ENCODE measurements at places on chromosomes 3 and 15. TPM values are rescaled to one million over a fixed set of nuclear protein-coding genes. Genes with fewer than 3 reads are reported as not detected.

DNA sequence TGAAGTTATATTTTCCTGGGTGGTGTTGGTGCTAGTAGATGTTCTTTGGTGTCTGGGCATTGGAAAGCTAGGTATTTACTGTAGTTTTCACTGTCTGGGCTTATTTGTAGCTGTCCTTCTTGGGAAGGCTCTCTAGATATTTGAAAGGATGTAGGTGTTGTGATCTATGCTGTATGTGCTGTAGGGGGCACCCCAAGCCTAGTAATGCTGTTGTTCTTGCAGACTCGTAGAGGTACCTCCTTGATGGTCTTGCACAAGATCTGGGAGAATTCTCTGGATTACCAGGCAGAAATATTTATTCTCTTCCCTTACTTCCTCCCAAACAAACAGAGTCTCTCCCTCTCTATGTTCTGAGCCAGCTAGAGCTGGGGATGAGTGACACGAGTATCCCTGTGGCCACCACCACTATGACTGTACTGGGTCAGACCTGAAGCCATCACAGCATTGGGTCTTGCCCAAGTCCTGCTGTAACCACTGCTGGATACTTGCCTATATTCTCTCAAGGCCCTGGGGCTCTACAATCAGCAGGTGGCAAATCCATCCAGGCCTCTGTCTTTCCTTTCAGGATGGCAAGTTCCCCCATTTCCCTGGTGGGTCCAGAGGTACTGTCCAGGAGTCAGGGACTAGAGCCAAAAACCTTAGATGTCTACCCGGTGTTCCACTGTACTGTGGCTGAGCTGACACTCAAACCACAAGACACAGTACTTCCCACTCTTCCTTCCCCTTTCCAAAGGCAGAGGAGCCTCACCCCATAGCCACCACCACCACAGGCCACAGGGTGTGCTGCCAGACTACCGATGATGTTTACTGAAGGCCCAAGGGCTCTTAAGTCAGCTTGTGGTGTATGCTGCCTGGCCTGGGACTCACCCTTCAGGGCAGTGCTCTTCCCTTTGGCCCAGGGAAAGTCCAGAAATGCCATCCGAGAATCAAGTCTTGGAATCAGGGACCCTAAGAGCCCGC is 195.2 kb upstream of the DPPA4 start:
- DNase-seq = peak; percentile 83

DNA sequence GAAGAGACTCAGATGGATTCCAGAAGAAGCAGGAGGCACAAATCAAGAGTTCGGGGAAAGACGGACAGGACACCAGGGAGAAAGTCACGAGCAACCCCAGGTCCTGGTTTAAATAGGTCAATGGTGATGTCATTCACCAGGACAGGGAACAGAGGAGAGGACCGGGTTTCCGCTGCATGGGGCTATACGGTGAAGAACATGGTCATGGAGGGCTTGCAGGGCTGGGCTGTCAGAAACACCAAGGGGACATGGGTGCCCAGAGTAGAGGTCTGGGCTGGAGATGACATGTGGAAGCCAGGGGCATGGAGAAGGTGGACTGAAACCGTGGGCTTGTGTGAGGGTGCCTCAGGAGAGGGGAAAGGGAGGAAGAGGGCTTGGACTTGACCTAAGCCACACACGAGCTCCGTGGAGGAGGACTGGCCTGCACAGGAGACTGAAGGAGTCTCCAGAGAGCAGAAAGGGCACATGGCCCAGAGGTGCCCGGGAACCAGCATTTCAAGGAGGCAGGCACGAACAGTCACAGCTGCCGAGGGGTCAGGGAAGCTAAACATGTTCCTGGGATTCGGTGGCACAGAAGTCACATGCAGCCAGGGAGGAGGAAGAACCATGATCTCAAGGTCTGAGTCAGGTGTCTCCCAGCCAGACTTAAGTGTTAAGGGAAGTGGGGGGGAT is 54.2 kb upstream of the RPL32 start:
- DNase-seq = peak; percentile 20

- DNase-seq = peak; percentile 90
These were observed 630.8 kb upstream of the KCNMB2 start for GRCh38 chr3:177905173-177906125.

GRCh38 chr15:76576523-76577279 is 240.1 kb downstream of the ISL2 start:
- peak; percentile 55 for DNase-seq

- DNase-seq = no peak
These were observed 27.2 kb downstream of the TIMP4 start for GRCh38 chr3:12131351-12132090.

DNA sequence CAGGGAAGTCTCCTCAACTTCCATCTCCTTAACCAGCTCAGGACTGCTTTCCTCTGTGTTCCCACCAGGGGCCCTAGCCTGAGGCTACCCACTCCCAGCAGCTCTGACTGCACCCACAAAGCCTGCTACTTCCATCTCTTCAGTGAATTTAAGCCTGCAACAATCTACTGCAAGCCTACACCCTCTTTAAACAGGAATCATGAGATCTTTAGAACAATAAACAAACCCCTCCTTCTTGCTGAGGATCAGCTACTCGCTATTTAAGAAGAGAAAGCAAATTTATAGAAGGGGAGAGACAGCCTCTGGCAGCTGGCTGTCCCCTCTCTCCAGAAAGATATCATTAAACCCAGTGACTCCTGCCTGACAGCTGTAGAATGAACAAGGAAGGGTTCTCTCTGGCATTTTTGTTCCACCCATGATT is 51.9 kb downstream of the ARHGAP31 start:
- DNase-seq = peak; percentile 75

- peak; percentile 53 for DNase-seq
These were observed 34.2 kb downstream of the KAT2B start for GRCh38 chr3:20074226-20075063.

DNA sequence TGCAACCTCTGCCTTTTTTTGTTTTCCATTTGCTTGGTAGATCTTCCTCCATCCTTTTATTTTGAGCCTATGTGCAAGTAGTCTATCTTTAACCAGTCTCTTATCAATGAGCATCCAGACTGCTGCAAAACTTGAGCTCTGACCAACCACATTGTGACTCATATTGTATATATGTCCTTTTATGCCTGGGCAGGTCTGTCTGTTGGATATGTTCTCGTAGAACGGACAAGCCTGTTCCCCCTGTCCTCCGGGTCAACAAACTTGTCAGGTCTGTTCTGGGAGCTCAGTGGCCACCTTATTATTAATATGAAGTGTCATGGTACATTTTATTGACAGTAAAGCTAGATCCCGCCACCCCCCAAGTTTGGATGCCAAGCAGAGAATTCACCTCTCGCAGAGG is 252.9 kb upstream of the ST8SIA2 start:
- DNase-seq = no peak

DNA sequence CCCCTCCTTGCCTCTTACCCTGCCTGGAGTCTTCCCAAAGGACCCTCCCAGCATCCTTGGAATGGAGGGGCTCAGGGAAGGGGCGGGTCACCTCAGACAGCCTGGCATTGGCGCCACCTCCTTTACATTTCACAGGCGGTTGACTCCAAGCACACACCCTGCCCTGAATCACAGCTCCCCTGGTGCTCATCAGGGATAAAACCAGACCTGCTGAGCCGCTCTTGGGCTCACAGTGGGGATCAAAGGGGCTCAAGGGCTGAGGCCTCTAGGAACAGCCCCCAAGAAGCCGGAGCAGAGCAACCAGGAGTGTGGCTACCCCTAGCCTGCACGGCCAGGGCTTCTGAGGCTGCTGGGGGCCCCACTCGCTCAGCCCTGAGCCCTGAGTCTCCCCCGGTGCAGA is 16.6 kb downstream of the LINGO1 start:
- no peak for DNase-seq

GRCh38 chr3:77081240-77081661 is 41.4 kb downstream of the ROBO2 start:
- peak; percentile 67 for DNase-seq

- no peak for DNase-seq
These were observed 20.2 kb downstream of the TM6SF1 start for GRCh38 chr15:83127547-83128150.

- DNase-seq = no peak
These were observed 6.0 kb upstream of the FEZF2 start for GRCh38 chr3:62379321-62379798.

- no peak for DNase-seq
These were observed 32.3 kb downstream of the FSTL1 start for GRCh38 chr3:120418446-120418845.

DNA sequence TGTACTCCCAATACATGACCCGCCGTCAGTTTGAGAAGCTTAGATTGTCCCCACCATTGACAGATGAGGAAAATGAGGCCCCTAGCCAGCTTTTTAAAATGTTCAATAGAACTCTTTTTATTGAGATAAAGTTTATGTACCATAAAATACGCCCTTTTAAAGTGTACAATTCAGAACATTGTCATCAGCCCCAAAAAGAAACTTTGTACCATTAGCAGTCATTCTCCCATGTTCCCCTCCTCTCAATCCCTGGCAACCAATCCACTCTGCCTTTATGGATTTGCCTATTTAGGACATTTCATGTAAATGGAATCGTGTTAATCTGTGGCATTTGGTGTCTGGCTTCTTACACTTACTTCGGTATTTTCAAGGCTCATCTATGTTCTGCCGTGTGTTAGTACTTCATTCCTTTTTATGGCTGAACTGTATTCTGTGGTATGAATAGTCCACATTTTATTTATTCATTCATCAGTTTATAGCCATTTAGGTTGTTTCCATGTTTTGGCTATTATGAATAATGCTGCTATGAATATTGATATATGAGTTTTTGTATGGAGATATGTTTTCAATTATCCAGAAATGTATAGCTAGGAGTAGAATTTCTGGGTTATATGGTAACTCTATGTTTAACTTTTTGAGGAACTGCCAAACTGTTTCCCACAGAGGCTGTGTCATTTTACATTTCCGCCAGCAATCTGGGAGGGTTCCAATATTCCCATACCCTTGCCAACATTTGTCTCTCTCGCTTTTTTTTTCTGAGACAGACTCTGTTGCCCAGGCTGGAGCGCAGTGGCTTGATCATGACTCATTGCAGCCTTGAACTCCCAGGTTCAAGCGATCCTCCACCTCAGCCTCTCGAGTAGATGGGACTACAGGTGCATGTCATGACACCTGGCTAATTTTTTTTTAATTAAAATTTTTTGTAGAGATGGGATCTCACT is 15.3 kb upstream of the PTPN23 start:
- peak; percentile 76 for DNase-seq

GRCh38 chr15:85947021-85947420 is 132.7 kb upstream of the AGBL1 start:
- no peak for DNase-seq

DNA sequence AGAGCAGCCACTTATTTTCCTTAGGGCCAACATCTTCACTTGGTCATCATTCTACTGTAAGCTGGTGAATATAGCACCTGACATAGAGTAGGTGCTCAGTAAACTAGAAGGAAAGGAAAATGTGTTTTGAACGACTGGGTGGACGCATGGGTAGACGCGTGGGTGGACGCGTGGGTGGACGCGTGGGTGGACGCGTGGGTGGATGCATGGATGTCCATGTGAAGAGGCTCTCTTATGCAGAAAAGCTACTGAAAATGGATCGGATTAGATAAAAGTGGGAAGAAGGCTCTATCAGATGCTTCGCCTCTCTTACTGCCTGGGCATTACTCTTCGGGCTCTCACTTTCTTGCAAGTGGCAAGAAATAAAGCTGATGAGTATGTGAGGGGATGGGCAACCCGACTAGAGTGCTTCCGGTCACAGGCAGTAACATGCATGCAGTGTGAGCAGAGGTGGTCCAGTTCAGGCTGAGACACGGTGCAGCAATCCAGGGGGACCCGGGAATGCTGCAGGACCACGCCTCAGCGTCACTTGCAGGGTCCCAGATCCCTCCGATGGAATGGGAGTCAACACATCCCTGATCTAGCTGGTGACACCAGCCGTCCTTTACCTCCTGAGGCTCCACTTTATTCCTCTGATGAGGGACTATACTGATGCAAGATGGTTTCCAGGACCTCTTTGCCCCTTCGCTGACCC is 138.0 kb upstream of the MEF2A start:
- no peak for DNase-seq

GRCh38 chr3:71219744-71220638 is 363.5 kb downstream of the FOXP1 start:
- no peak for DNase-seq

DNA sequence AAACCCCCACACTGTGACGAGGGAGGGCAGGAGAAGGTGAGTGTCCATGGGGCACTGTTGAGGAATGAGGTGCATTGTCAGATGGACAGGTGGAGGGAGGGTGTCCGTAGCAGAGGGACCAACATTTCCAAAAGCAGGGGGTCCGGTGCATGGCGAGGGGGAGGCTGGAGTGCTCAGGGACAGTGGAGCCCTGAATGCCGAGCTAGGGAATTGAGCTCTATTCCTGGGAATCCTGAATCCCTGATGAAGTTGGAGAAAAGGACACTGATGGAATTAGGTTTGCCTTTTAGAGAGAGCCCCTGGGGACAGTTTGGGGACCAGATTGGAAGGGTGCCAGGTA is 7.9 kb upstream of the ANPEP start:
- no peak for DNase-seq

GRCh38 chr3:156253150-156253549 is 132.8 kb downstream of the KCNAB1 start:
- no peak for DNase-seq

GRCh38 chr15:42387603-42388002 is 28.3 kb downstream of the CAPN3 start:
- DNase-seq = no peak

GRCh38 chr3:20798666-20799065 is 612.7 kb upstream of the SGO1 start:
- DNase-seq = no peak

DNA sequence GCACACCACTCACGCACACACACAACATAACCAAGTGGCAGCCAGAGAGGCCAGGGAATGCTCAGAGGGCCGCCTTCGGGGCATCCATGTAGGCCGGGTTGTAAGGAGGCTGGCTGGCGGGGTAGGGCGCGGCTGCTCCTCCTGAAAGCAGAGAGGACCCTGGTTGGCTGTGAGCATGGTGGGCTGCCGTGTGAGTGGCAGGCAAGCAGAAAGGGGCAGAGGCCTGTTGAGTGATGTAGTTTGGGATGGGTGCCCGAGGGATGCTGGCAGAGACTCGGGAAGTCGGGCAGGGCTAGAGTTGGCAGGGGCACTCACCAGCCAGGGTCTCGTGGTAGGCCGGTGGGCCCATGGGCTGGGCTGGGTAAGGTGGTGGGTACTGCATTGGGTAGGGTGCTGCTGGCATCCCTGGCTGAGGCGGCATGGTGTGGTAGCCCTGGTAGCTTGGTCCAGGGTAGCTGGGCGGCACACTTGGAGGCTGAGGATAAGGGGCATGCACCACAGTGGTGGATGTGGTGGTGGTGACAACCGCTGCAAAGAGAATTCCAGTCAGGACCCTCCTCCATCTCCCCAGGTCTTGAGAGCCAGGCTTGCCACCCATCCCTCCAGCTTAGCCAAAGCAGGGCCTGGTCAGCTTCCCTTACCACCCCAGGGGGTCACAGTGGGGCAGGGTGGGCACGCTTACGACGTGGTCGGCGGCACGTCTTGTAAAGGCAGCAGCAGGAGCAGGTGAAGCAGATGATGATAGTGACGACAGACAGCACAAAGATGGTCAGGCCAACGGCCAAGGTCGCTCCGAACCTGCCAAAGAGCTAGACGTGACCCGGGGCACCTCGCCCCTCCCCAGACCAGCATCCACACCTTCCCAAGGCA is 22.7 kb downstream of the ATRIP start:
- DNase-seq = no peak

Gene CCR9
- total RNA-seq = not detected

Gene CLDN18
- not detected for total RNA-seq

Gene CHRM5
- total RNA-seq = under 0.01 TPM

Gene PIGX
- total RNA-seq = 14.5 TPM

Gene LRTM1
- total RNA-seq = not detected

Gene EPHB3
- 0.83 TPM for total RNA-seq

Gene STAB1
- not detected for total RNA-seq

Gene BNC1
- 0.54 TPM for total RNA-seq

Gene NOX5
- total RNA-seq = not detected

Gene CCR8
- not detected for total RNA-seq

Data from IMR-90 (cell line).